NCI-H460 (cell line): ENCODE measurements at places on chromosomes 11 and 22.

GRCh38 chr11:5210376-5210885, 9.9 kb upstream of the OR51V1 start:
- DNase-seq = no peak

- DNase-seq = no peak
Measured at GRCh38 chr11:8832571-8833260, 78.3 kb upstream of the AKIP1 start.

- DNase-seq = no peak
Measured at GRCh38 chr11:42521994-42522393, 789.8 kb upstream of the API5 start.

DNA sequence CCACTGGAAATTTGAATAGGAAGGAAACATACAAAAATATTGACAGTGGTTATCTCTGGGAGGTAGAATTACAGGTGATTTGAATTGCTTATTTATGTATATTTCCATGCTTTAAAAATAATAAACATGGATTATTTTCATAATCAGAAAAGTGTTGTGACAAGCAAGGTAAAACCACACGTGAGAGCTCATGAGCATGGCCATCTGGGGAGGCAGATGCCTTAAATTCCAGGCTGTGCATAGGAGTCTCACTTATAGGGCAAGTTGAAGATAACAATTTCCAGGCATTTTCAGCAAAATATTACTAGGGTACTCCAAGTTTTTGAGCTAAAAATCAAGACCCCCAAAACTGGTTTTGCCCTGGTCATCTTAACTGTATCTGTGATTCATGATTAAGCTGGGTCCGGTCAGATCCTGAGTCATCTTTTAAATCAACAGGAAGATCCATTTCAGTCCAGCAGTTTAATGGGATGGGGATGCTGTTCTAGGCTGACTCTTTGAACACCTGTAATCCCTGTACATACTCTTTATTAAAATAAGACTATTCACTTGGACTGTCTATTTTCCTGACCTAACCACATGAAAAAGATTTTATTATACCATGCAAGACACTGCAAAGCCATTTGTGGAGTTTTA, 115.8 kb upstream of the NARS2 start:
- DNase-seq = no peak

GRCh38 chr22:21726650-21727049, 8.9 kb downstream of the YPEL1 start:
- peak; percentile 27 for DNase-seq

GRCh38 chr11:111283945-111284481, 14.3 kb upstream of the POU2AF3 start:
- DNase-seq = no peak

GRCh38 chr11:329886-330253, 9.2 kb upstream of the IFITM3 start:
- DNase-seq = no peak

GRCh38 chr22:37303821-37304274, 21.5 kb downstream of the CYTH4 start:
- DNase-seq = no peak

- no peak for DNase-seq
Measured at GRCh38 chr22:28703436-28703835, 23.8 kb upstream of the TTC28 start.

DNA sequence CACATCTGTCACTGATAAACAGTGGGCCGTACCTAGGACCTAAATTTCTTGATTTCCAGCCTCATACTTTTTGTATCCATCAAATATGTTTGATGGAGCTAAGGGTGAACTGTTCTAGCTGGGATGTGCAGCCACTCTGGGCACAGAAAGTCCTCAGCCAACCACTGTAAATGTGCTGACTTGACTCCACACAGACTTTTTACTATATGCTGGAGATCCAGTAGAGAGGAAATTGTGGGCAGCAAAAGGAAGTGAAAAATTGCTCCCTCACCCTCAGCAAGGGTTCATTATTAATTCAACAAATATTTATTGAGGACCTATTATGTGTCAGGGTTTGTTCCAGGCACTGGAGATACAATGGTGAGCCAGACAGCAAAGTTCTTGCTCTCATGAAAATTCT, 54.2 kb upstream of the AMPD3 start:
- no peak for DNase-seq

DNA sequence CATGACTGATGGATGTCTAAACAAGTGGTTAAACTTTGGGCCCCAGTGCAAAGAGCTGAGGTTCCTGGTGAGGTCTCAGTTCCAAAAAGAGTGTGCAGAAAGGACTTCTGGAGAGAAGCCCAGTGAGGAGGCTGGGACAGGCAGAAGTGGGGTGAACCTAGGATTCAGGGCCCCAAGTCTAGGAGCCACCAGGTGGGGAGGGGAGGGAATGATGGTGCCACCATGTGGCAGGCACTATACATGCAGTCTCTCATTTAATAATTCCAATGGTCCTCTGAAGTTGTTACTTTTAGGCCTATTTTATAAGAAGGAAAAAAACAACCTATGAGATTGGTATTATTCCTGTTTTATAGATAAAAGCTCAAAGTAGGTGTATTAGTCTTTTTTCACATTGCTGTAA, 102.0 kb downstream of the INSC start:
- no peak for DNase-seq

DNA sequence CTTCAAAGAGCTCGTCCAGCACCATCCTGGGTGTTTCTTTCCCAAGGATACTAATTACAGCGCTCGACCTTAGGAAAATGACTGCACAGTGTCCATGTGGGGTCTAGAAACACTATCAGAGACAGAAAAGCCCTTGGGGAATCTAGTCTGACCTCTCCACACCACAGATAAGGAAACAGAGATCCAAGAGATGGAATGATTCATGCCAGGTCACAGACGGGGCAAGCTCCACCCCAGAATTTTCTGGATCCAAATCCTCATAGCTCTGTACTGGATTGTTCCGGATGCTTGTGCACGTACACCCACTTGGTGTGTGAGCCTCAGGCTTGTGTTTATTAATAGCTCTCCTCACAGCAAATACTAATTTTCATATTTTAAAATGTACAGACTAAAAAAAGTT, 11.3 kb downstream of the ABTB2 start:
- no peak for DNase-seq

DNA sequence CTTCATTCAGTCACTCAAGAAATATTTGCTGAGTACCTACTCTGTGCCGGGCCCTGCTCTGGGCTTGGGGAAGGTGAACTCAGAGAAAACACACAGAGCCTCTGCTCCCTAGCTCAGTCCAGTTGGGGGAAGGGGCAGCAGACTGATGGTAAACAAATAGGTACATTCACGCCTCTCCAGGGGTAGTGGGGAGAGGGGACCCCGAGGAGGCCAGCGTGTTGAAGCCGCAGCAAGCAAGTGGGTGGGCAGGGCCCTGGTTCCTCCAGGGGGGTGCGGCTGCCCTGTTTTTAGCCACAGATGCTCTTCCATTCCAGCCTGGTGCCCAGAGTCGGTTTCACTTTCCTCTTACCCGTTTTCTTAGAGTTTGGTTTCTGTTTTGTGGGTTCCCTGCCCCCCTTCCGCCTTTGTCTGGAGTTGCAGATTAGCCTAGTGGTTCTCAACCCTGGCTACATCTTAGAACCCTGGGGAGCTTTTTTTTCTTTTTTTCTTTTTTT, 8.7 kb downstream of the DRAP1 start:
- no peak for DNase-seq

- DNase-seq = peak; percentile 90
Measured at GRCh38 chr11:460331-461199, 10.5 kb downstream of the PTDSS2 start.

DNA sequence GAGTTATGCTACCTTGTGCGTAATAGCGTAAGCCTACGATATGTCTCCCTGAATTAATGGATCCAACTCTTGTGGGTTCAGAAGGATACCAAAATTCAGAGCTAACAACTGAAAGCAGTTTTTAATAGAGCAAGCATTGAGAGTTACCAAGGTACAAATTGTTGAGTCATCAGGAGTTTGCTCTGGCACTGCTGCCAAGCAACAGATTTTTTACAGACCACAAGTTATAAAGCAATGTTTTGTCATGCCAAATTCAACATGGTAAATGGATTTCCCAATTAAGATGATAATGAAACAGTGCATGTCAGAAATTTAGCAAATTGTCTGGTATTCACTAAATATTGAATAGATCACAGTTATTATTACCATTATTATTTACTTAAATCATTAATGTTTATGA, 295.6 kb downstream of the NELL1 start:
- DNase-seq = no peak

- DNase-seq = no peak
Measured at GRCh38 chr11:73532310-73532709, 65.6 kb downstream of the FAM168A start.

- DNase-seq = no peak
Measured at GRCh38 chr22:42758931-42759629, 38.4 kb upstream of the A4GALT start.

- no peak for DNase-seq
Measured at GRCh38 chr11:45621588-45621987, 43.8 kb downstream of the CHST1 start.

DNA sequence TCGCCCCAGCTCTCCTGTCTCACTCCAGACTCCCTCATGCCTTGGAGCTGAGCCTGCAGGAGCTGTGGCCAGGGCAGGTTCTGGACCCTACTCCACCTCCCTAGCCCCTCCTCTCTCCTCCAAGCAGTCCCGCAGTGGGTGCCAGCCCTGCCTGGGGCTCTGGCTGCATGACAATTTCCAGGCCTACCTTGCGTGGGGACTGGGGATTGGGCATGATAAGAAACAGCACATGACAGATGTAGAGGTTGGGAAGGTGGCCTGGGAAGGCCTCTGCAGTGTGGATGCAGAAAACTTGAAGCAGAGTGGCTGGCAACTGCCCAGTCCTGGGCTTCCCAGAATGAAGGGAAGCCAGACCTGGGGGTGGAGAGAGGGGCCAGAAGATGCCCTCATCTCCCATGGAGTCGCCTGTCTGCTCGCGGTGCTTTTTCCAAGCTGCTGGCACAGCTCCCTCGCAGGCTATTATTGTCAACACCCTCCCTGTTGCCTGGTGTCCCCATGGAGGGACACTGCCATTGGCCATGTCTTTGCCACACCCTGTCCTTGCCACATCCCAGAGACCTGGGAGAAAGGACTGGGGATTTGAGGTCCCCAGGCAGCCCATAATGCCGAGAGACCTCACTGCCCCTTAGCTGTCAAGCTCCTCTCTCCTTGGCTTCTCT, 48.9 kb upstream of the CDON start:
- no peak for DNase-seq

GRCh38 chr22:35860837-35861236, 143.2 kb downstream of the APOL5 start:
- DNase-seq = no peak

DNA sequence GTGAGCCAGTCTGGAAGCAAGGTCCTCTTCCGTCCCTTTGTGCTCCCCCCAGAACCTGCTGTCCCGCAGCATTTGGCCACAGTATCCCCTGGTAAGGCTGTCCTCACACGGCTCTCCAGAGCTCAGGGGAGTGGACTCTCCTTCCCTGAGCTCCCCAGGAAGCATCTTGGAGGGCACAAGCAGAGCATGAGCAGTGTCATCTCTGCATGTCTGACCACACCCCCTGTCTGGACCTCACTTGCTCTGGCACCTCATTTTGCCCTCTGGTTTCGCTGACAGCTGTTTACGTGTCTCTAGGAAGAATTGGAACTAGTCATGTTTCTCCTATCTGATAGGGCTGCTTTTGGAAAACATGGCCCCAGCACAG, 15.5 kb downstream of the DCPS start:
- no peak for DNase-seq

- no peak for DNase-seq
Measured at GRCh38 chr22:17842386-17842785, 68.1 kb upstream of the BID start.

DNA sequence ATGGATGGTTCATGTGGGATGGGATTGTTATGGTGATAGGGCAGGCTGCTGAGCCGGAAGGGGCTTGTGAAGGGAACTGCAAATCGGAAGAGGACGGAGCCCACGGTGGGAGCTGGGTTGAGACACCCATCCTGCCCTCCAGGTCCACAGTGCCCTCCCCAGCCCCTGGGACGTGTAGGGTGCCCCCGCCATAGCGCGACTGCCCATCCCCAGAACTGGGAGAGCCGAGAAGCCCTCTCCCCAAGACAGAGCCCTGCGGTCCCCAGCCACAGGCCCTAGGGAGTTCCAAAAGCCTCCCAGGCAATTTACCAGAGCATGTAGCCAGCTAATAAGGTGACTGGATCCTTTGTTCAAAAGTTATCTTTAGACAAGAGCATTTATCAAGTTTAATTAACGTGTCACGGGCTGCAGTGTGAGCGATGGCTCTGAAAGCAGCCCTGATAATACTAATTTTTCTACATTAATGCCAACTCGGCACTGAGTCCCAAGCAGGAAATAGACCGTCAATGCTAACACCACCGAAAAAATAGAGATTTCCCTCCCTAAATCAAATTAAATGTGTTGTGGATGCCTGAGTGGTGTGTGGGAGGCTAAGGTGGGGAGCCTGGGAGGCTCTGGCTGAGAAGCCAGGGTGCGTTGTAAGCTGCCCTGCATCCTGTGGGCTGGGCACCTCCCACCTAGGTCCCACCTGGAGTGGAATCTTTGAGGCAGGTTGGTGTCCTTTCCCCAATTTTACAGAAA, 76.8 kb upstream of the RTL6 start:
- DNase-seq = no peak

- no peak for DNase-seq
Measured at GRCh38 chr11:57818812-57819211, 57.2 kb downstream of the CTNND1 start.

DNA sequence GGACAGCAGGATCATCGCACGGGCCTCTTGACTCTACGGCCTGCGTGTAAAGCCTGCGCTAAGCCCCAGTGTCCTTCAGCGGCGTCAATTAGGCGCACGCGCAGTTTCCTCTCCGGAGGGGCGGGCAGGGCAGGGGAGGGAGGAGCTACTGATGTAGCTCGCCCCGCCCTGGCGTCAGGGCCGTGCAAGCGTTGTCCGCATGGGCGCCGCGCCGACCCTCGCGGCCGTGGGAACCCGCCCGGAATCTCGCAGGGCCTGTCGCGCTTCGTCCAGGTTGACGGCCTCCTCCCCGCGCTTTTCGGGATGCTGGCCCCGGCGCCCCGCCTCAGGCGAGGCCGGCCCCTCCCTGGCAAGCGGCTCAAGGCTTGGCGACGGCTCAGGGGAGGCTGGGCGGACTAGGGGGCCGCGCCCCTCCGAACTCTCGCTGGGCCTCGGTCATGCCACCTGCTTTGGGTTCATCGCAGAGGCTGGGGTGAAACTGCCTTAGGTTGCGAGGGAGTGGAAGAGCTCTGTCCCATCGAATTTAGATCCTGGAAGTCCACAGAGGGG, 61.1 kb downstream of the ST3GAL4 start:
- DNase-seq = no peak

DNA sequence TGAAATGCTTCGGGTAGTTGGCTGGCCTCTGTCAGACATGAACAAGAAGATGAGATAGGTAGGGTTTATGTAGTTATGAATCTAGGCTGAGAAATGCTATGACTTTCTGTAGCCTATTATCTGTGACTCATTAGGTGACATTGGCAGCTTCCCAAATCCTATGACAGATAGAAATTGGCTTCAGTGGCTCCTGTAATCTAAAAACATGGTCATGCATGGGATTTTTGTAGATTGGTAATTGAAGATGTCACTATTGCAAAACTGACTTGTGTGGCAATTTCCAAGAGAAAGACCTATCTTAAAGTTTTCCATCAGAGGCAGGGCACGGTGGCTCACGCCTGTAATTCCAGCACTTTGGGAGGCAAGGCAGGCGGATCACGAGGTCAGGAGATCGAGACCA, 29.4 kb upstream of the GRIK4 start:
- DNase-seq = no peak
